Osteocyte (in vitro differentiated cells): ENCODE measurements at places on chromosomes 3 and 15. TPM values are rescaled to one million over a fixed set of nuclear protein-coding genes. Genes with fewer than 3 reads are reported as not detected.

GRCh38 chr15:74809956-74810355, 2.7 kb upstream of the LMAN1L start:
- no peak for DNase-seq

The GPR27 gene
- 0.63 and 0.94 TPM in 2 replicates for total RNA-seq

The CRTC3 gene
- total RNA-seq, result 45.6 and 48.6 TPM in 2 replicates

DNA sequence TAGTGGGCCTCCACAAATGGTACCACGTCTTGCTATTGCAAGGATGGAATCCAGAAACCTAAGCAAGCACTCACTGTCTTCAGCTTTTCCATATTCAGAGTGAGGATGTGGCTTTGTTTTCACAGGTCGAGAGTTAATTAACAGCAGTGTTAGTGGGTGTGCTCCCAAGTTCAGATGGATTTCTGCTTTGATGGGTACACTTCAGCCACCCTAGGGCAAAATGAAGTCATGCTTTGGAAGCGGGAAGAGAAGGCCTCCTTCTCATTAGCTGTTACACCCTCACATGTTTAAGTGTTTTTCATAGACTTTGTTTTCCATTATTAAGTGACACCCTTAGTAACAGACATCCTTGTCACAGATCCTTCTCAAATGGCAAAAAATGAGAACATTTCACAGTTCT, 36.3 kb upstream of the DYNC1LI1 start:
- DNase-seq, result no peak

DNA sequence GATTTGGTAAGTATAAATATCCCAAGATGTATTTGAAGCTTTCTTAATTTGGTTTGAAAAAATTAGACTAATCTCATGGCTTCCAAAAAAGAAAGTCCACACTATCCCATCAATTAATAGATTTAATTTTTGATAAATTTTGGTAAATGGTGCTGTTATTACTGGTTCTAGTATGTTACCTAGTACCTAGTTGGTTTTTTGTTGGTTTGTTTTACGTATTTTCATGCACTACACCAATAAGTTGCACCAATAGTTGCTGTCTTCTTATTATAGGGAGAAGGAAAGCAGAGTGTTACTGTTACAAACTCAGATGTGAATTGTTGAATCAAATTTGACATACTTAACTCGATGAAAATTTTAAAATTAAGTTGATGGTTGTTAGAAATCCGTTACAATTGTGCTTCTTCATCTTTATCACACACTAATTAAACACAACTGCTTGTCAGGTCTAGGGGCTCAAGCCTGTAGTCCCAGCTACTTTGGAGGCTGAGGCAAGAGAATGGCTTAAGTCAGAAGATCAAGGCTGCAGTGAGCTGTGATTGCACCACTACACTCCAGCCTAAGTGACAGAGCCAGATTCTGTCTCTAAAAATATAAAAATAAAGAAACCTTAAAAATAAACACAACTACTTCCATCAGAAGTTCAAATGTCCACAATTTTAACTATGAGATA, 23.1 kb upstream of the MBNL1 start:
- DNase-seq, result no peak

- DNase-seq, result no peak
Measured at GRCh38 chr3:140843656-140844055, 98.0 kb upstream of the SLC25A36 start.

DNA sequence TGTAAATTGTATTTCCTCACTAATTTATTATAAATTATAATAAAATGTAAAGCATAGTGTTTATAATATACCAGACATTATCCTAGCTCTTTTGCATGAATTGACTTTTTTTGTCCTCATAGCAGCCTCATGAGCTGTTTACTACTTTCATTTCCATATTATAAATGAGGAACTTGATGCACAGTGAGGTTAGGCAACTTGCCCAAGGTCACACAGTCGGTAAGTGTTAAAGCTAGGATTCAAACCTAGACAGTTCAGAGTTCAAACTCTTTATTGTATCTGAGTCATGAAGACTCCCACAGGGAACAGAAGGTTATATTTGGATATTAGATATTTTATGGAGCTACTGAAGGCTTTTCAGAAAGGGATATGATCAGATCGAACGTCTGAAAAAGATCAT, 322.2 kb upstream of the SATB1 start:
- DNase-seq, result no peak

The RHOV gene
- total RNA-seq, result 0.34 and 0.46 TPM in 2 replicates

The CKMT1A gene
- total RNA-seq, result not detected in 2 replicates

DNA sequence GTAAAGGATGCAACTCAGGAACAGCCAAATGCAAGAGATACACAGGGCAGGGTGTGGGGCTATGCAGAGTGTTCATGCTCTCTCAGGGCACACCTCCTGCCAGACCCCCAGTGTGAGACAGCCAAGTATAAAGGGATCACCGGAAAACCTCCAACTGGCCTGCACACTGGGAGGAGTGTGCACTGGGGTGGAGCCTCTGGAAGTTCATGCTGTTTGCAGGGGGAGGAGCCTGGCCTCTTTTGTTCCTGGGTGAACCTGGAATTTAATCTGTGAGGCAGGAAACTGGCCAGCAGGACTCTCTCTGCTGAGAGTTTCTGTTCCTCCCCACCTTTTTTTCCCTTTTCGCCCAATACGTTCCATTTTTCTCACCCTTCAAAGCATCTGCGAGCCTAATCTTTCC, 204.1 kb downstream of the WNT5A start:
- DNase-seq, result no peak

- DNase-seq, result no peak
Measured at GRCh38 chr15:40706121-40706520, 11.1 kb downstream of the RAD51 start.

DNA sequence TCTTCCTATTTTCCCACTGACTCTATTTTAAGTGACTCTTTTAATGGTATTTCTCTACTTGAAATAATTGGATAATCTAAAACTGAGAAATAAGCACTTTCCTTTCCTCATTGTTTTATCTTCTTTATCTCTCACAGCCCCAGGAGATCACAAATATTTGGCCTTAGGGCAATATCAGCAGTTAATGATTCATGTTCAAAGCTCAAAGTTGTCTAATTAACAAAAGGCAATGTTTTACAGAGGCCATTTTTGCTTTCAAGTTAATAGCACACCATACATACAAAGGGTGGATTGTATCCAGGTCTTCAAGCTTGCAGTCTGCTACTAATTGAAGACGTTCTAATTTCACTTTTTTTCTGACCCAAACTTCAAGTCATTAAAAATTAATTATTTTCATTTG, 120.1 kb downstream of the LRRN1 start:
- DNase-seq, result no peak

The EEFSEC gene
- total RNA-seq, result 14.3 and 15.6 TPM in 2 replicates

The PLSCR2 gene
- total RNA-seq, result not detected in 2 replicates

DNA sequence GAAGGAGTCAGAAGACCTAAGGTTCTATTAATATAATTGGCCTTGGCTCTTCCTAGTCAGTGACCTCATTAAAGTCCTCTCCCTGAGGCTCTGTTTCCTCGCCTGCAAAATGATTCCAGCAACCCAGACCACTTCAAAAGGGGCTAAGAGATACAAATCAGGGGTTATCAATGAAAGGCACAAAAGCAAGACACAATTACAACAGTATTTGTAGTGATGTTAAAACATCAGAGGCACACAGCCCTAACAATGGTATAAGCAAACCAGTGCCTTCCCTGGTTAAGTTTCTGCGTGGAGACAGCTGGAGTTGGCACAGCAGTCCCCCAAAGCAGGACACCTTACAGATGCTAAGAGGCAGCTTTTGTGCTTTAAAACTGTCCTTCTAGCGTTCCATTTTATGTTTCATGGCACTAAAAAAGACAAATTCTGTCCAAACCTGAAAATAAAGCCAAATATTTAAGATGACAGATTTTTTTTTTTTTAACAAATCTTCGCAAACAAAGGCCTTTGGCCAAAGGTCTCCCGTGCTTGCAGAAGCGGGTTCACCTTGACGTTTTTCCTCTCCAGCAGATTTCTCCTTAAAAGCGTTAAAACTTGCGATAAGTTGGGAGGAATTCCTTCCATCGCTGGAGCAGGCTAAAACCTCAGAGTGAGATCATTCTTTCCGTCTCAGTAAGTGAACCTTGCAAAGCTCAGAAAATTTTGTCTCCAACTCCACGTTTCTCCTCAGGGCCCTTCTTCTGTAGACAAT, 999 bp downstream of the ZNF280D start:
- no peak for DNase-seq

GRCh38 chr15:94122516-94122915, 108.8 kb upstream of the MCTP2 start:
- DNase-seq, result no peak

GRCh38 chr3:67018789-67019526, 20.9 kb downstream of the KBTBD8 start:
- no peak for DNase-seq

DNA sequence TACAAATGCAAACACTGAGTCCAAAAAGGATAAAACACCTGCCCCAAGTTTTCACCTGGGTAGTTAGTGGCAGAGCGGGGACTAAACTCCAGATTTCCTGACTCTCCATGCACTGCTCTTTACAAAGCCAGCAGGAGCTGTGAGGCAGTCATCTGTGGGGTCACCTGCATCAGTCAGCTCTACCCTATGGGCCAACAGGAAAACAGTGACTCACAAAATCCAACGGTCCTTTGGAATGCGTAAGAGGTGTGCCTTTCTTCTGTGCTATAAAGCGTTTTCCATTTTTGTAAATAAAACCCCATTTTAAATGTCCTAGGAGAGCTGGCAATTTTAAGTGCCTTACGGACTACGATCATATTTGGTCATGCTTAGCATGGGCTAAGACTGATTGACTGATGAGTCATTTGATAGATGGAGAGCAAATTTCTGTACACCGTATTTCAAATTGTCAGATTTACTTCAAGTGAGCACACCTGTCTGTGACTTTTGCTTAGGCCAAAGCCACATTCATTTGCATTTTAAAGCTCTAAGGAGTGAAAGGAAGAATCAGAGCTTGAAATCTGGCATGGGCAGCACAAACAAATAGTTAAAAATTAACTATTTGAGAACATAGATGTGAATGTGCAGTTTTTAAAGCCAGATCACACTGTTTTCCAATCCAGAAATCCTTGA, 4.4 kb upstream of the COL8A1 start:
- DNase-seq, result no peak

The GATA2 gene
- total RNA-seq, result 0.67 and 0.91 TPM in 2 replicates

DNA sequence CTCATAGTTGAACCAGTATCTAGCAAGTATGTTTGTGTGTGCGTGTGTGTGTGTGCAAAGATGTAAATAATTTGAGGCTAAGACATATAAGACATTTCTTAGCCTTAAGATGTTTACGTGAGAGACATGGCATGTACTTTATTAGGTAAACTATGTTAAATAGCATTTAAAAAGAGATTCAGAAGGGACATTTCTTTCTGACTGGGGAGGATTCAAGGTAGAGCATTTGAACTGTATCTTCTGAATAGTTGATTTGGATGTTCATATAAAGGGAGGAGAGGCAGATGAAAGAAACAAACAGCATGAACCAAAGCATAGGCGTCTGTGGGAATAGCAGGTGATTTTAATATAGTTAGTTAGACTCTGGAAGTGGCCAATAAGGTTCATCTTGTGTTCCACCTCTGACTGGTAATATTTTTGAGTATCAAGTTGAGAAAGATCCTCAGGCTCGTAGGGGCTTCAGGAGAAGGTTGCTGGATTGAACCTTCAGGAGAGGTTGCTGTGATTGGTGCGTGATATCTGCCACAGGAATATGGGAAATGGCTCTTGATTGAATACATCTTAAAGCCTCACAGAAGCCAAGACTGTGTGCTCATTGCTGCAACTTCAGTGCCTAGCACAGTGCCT, 12.6 kb downstream of the NFKBIZ start:
- DNase-seq, result no peak

DNA sequence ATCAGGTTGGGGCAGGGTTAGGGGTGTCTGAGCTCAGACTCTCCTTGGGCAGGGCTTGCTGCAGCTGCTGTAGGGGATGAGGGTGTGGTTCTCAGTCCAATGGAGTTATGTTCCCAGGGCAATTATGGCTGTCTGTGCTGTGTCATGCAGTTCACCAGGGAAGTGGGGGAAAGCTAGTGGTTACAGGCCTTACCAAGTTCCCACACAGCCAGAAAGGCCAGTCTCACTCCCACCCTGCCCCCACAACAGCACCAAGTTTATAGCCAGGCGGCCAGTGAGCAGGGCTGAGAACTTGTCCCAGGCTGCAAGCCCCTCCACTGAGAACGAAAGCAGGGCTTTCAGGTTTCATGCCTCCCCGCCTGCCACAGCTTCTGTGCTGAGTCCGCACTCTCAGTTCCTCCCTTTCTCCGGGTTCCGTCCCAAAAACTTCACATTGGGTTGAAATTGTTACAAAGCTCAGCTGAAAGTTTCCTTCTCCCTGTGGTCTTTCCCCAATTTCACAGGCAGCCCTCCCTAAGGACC, 19.6 kb upstream of the CPOX start:
- DNase-seq, result no peak

DNA sequence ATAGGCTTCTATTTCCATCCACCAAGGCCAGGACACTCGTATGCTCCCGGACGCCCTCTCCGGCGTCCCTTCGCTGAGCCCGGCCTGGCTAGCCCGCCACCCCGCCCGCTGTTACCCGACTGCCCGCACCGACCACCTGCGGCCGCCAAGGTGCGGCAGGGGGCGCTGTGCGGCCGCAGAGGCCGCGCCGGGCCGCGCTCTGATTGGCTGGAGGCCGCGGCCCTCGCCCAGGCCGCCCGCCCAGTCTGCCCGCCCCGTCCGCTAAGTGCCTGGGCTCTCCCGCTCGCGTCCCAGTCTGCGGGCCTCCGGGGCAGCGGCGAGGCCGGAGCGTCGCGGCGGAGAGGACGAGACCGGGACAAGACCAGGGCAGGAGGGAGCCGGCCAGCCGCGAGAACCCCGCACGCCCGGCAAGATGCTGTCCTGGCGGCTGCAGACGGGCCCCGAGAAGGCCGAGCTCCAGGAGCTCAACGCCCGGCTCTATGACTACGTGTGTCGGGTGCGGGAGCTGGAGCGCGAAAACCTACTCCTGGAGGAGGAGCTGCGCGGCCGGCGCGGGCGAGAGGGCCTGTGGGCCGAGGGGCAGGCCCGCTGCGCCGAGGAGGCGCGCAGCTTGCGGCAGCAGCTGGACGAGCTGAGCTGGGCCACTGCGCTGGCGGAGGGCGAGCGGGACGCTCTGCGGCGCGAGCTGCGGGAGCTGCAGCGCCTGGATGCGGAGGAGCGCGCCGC, at the start of gene SYNM:
Gene SYNM (plus strand): TSS at position 293 of the 726 bp plus-strand sequence. CDS start 120 bp downstream, at position 413.
- peak; percentile 91 for DNase-seq

The CSTA gene
- not detected in 2 replicates for total RNA-seq

DNA sequence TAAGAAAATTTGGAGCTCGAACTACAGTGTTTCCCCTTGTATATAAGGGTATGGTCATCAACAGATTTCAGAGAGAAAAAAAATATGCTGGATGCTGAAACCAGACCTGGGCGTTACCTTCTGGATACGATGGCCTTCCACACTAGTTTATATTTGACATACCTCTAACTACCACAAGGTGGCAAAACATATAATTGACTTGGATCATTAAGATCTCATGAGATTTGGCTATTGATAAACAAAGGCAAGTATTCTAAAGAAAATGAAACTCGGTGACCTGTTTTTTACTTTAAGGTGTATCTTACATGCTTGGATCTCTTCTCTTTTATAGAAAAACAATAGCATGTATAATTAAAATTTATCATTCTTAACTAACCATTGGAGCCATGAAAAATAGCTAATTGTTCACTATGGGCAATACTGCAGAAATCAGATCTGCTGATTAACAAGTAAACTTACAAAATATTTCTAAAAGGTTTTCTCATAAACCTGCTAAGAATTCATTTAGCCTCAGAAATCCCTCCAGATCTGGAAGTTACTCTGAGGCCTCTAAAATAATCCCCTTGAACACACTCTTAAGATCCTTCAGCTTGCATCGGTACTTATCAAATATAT, 300.6 kb upstream of the KCNH8 start:
- no peak for DNase-seq

- DNase-seq, result no peak
Measured at GRCh38 chr3:7630925-7631324, 770.0 kb downstream of the GRM7 start.
